Left lung (tissue), 14 donors: ENCODE measurements at places on chromosomes 3 and 15. TPM values are rescaled to one million over a fixed set of nuclear protein-coding genes. Genes with fewer than 3 reads are reported as not detected.

ACVR2B gene
- total RNA-seq = 5.2 TPM

TMCO5A gene
- total RNA-seq = not detected

ECE2 gene
- not detected for total RNA-seq

KBTBD12 gene
- total RNA-seq = 2.5 TPM

GOLGA8T gene
- 0.29 TPM for total RNA-seq

COL8A1 gene
- total RNA-seq = 74.1 TPM

ADAMTSL3 gene
- total RNA-seq = 11.7 TPM

NTRK3 gene
- total RNA-seq = 4.1 TPM

GOLGA6L7 gene
- not detected for total RNA-seq

NANOGP8 gene
- total RNA-seq = not detected

SCN11A gene
- total RNA-seq = 0.13 TPM

DAG1 gene
- total RNA-seq = 116 TPM

CCR8 gene
- total RNA-seq = not detected

GRCh38 chr15:57309856-57310760, 66.2 kb upstream of the CGNL1 start:
- peaks cover 19% of the 10 kb centered on the region for H3K4me1 ChIP-seq
- no peak overlapping the region for H3K4me3 ChIP-seq
- no peaks in the 10 kb centered on the region for H3K36me3 ChIP-seq
- H3K27ac ChIP-seq = no peak overlapping the region
- no peaks in the 10 kb centered on the region for H3K27me3 ChIP-seq
- DNase-seq = no peak

DNA sequence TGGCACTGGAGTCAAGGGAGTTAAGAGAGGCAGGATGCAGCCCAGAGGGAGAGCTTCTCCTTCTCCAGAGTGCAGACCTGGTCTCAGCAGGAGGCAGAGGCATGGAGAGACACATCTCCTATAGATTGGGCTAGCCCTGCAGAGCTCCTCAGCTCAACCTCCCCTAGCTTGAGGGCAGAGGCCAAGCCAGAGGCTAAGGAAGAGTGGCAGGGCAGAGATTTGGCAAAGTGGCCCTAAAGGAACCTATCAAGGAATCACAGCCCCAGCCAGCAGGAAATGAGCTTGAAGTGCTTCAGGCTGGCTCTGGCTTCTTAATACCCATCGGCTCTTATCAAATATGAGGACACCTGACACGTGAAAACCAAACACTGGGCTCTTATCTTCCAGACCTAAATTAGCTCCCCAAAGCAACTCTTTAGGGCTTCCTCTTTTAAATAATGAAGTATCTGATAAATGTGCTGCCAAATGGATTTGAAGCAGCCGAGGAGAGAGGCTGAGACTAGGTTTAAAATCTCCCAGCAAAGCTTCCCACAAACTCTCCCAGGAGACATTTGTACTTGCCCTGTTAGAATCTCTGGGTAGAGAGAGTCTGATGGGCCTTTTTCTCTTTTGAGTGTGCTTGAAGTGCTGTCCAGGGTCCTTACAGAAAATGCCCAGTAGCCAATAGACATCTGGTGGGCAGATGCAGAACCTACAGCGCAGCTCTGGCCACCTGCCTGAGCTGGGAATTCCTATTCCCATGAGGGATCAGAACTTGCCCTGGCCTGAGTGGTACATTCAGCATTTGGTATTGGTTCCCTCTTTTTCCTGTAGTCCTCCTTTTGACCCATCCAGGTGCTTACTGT, 271.4 kb downstream of the CLSTN2 start:
- DNase-seq = peak; percentile 24
- H3K4me3 ChIP-seq = no peak overlapping the region
- no peak overlapping the region for H3K27ac ChIP-seq
- H3K36me3 ChIP-seq = no peaks in the 10 kb centered on the region
- H3K27me3 ChIP-seq = no peaks in the 10 kb centered on the region

GRCh38 chr3:58580826-58581327, 3.7 kb upstream of the FAM107A start:
- DNase-seq = no peak
- H3K4me3 ChIP-seq = no peak overlapping the region
- no peaks in the 10 kb centered on the region for H3K36me3 ChIP-seq
- no peak overlapping the region for H3K27ac ChIP-seq
- H3K4me1 ChIP-seq = peaks cover 20% of the 10 kb centered on the region

DNA sequence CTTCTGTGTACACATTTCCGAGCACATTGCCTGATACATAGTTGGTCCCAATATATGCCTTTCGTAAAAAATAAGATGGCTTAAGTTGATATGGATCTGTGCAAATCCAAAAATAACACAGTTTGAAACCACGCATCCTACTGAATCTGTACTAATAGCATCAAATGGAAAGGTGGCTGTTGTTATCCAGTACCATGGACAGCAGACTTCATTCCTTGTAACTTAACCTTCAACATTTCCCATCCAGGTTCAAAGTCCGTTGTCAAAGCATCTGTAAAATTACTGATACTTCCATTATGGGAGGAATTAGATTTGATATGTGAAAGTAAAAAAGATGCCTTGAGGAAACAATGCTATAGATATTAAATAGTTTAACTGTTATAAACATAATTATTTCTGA, 65.5 kb upstream of the C3orf49 start:
- no peaks in the 10 kb centered on the region for H3K36me3 ChIP-seq
- no peaks in the 10 kb centered on the region for H3K4me1 ChIP-seq
- no peak overlapping the region for H3K4me3 ChIP-seq

- peaks cover 66% of the 10 kb centered on the region for H3K4me1 ChIP-seq
- peak overlapping the region; percentile 46 for H3K27ac ChIP-seq
- no peak overlapping the region for H3K4me3 ChIP-seq
- peaks cover 31% of the 10 kb centered on the region for H3K36me3 ChIP-seq
Measured at GRCh38 chr3:45664578-45664977, 24.6 kb upstream of the SACM1L start.

DNA sequence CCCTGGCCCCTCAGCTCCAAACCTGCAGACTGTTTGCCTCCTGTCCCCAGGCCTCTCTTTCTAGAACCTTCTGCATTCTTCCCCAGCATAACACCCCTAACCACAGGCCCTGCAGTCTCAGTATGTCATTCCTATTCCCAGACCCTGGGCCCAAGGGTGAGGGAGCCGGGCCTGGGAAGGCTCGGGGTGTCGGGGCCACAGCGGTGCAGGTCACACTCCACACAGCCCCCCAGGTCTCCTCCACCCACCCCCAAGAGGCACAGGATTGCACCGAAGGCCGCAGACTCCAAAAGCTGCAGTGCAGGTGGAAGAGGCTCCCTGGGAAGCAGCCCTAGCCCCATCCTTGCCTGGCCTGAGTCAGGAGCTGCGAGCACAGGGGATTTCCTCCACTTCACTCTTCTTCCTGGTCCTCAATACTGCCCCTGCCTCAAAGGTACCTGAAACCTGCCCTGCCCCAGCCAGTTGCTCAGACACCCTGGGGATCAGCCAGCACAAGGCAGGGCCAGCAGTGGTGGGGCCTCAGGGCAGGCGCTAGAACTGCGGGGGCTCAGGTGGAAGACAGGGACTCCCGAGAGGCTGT, 31.1 kb downstream of the TNK2 start:
- peak overlapping the region; percentile 18 for H3K27ac ChIP-seq
- DNase-seq = no peak
- H3K27me3 ChIP-seq = no peaks in the 10 kb centered on the region
- H3K4me3 ChIP-seq = no peak overlapping the region
- H3K4me1 ChIP-seq = no peaks in the 10 kb centered on the region
- peaks cover 78% of the 10 kb centered on the region for H3K36me3 ChIP-seq

DNA sequence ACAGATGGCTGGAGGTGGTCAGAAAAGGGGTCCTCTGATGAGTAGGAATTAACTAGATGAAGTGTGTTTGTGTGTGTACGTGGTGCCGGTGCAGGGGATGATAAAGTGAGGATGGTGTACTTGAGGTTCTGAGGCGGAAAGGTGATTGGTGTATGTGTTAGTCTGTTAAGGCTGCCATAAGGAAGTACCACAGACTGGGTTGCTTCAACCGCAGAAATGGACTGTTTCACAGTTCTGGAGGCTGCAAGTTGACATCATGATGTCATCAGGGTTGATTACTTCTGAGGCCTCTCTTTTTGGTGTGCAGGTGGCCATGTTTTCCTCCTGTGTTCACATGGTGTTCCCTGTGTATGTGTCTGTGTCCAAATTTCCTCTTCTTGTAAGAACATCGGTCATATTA, 202.4 kb upstream of the RGMA start:
- H3K27me3 ChIP-seq = peaks cover 16% of the 10 kb centered on the region
- no peaks in the 10 kb centered on the region for H3K4me1 ChIP-seq
- no peak for DNase-seq

DNA sequence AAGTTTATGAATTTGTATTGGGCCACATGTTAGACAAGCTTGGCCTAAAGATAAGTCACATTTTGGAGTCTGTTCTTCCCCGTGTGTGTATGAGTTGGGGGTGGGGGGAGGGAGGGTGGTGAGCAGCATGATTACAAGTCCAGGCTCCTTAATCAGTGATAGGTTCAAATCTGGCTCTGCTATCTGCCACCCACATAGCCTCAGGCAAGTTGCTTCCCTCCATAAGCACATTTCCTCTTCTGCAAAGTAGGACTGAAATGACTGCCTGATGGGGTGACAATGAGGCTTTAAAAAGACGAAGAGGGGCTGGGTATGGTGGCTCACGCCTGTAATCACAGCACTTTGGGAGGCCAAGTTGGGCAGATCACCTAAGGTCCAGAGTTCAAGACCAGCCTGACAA, 1.1 kb upstream of the SPATA12 start:
- no peaks in the 10 kb centered on the region for H3K36me3 ChIP-seq
- no peak overlapping the region for H3K4me3 ChIP-seq
- no peaks in the 10 kb centered on the region for H3K27me3 ChIP-seq

- no peaks in the 10 kb centered on the region for H3K4me1 ChIP-seq
- no peaks in the 10 kb centered on the region for H3K27me3 ChIP-seq
- no peak for DNase-seq
- H3K27ac ChIP-seq = no peak overlapping the region
Measured at GRCh38 chr3:190646996-190647395, 133.1 kb downstream of the IL1RAP start.

DNA sequence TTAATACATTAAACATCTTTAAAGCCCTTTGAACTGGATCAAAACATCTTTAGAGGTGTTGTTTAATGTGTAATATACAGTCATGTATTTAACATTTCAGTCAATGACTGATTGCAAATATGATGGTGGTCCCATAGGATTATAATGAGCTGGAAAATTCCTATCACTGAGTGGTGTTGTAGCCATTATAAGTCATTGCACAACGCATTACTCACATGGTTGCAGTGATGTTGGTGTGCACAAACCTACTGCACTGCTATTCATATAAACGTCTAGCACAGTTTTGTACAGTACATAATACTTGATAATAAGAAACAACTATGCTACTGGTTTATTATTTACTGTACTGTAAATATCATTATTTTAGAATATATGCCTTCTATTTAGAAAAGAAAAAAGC, 75.6 kb downstream of the DTWD1 start:
- H3K36me3 ChIP-seq = no peaks in the 10 kb centered on the region
- DNase-seq = peak; percentile 2
- no peak overlapping the region for H3K4me3 ChIP-seq
- H3K27ac ChIP-seq = no peak overlapping the region
- H3K27me3 ChIP-seq = no peaks in the 10 kb centered on the region

GRCh38 chr3:43503067-43503728, 118.6 kb downstream of the ANO10 start:
- peaks cover 19% of the 10 kb centered on the region for H3K4me1 ChIP-seq
- H3K27me3 ChIP-seq = no peaks in the 10 kb centered on the region

- no peaks in the 10 kb centered on the region for H3K36me3 ChIP-seq
Measured at GRCh38 chr15:77621847-77622208, 10.9 kb downstream of the LINGO1 start.

GRCh38 chr3:62277986-62278385, 95.4 kb downstream of the FEZF2 start:
- no peak overlapping the region for H3K4me3 ChIP-seq
- no peaks in the 10 kb centered on the region for H3K4me1 ChIP-seq
- no peak for DNase-seq
- no peaks in the 10 kb centered on the region for H3K27me3 ChIP-seq

- no peak overlapping the region for H3K27ac ChIP-seq
- DNase-seq = no peak
- no peaks in the 10 kb centered on the region for H3K27me3 ChIP-seq
- no peaks in the 10 kb centered on the region for H3K4me1 ChIP-seq
Measured at GRCh38 chr15:87779746-87780145, 476.8 kb downstream of the NTRK3 start.

GRCh38 chr3:113161661-113162060, 49.7 kb upstream of the BOC start:
- H3K27ac ChIP-seq = no peak overlapping the region
- no peaks in the 10 kb centered on the region for H3K4me1 ChIP-seq
- H3K36me3 ChIP-seq = no peaks in the 10 kb centered on the region
- DNase-seq = no peak

DNA sequence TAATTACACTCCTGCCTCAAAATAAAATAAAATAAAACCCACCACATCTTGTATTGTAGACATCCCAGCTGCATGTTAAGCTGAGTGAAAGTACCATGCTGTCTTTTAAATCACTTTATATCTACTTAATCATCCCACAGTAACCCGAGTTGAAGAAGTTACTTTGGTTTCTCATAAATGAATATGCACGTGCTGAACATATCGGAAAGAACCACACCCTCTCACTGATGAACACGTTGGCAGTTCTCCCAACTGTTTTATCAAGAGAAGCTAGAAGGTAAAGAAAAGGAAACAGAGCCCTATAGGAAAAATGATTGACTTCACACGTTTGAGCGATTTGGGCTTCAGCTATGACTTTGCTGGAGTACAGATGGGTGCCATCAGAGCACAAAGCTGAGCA, 15.9 kb upstream of the TM4SF19 start:
- H3K36me3 ChIP-seq = peaks cover 58% of the 10 kb centered on the region
- no peak overlapping the region for H3K4me3 ChIP-seq

- no peak for DNase-seq
- H3K27ac ChIP-seq = no peak overlapping the region
- no peaks in the 10 kb centered on the region for H3K27me3 ChIP-seq
- H3K4me3 ChIP-seq = no peak overlapping the region
- no peaks in the 10 kb centered on the region for H3K36me3 ChIP-seq
- H3K4me1 ChIP-seq = no peaks in the 10 kb centered on the region
Measured at GRCh38 chr15:87528873-87529272, 727.7 kb downstream of the NTRK3 start.

DNA sequence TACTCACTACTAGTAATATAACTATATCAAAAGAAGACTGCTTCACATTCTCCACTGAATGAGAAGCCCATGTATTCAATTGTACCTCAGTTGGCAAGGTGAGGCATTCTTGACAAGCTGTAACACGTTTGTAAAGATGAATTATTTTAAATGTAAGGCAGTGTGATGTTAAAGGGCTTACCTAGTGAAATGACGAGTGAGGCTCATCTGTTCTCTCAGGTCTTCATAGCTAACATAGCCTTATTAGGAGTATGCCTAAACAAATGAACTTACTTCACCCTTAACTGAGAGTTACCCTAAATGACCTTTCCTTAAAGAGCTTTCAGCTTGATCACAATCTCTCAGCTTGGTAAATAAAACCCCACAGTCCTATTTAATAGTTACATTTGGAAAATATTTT, 127.3 kb downstream of the FEZF2 start:
- no peak overlapping the region for H3K4me3 ChIP-seq
- H3K36me3 ChIP-seq = no peaks in the 10 kb centered on the region
- H3K27ac ChIP-seq = no peak overlapping the region
- peaks cover 3% of the 10 kb centered on the region for H3K4me1 ChIP-seq

GRCh38 chr3:139020036-139020867, 474 bp downstream of the PRR23B start:
- no peak for DNase-seq
- H3K36me3 ChIP-seq = no peaks in the 10 kb centered on the region
- no peaks in the 10 kb centered on the region for H3K4me1 ChIP-seq
- no peaks in the 10 kb centered on the region for H3K27me3 ChIP-seq
- no peak overlapping the region for H3K27ac ChIP-seq
